DMS79 treated with DMSO at 0.1 percent for 48 hours (cell line): ENCODE measurements at places on chromosomes 7 and 10.

DNA sequence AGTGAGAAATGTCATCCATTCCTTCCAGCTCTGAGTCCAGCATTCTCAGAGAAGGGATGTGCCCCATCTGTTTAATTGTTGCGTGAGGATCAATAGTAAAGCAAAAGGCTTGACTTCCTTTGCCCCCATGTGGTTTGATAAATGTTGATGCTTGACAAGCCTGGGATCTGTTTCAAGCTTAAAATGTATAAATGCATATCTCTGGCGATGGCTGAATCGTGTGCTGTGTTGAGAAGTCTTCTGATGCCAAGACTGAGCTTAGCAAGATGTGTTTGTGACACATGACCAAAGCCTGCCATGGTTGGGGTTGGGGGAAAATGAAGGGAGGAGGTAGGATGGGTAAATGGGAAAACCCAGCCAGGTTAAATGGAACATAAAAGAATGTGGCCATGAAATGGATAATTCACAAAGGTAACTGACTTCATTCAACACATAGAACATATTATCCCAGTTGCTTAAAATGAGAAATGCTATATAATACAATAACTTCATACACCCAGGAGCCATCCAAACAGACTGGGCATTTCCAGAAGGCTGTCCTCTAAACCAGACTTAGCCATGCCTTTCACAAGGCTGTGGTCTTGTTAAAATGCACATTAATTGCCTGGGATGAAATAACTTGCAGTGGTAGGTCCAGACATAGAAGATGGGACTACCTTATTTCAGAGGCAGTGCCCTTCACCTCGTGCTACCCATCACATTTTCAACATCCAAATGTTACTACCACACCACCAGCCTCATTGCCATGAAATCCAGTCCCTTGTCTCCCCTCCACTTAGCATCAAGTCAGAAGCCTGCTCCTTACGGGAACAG lies 147.3 kb upstream of the PDE1C start:
- no peak for DNase-seq

DNA sequence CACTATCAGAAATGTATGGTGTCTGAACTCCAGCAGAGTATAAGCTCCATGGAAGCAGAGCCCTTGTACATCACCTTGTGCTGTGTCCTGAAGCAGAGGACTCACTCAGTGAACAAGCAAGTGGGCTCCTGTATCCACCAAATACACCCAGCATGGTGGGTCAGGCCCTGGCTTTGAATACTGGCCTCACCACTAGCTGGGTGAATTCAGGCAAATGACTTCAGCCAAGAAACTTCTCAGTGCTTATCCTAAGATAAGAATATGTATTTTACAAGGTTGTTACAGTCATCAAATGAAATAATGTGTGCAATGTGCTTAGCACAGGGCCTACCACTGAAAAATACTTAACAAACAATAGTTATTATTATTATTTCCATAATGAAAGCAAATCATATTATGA lies 62.6 kb downstream of the CALD1 start:
- DNase-seq = no peak

DNA sequence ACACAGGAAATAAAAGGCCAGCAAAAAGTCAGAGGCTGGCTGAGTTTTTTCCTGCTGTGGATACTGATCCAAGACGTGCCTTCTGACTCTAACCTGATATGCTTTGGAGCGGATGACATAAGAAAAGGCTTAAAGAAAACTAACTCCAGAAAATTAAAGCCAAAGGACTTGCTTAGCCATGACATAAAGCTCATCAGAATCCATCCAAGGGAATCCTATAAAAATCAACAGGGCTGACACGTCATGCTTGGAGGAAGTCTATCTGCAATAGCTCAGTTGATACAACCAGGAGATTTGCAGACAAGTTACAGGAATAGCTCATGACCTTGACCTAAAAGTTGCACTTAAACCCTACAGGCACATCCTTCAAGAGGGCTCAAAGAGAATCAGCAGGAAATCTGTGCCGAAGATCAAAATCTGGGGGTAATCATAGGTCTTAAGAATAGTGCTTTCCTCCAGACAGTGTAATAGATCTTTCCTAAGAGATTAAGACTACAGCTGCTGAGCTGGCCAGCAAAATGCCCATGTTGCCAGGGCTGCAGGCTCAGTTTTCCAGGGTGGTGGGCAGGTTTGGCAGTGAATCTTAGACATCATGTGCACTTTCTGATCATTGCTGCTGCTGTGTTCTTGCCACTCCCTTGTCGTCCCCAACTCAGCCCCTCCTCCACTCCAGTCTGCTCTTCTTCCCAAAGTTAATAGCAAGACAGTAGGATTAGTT lies 111.5 kb upstream of the SVIL start:
- DNase-seq = no peak

DNA sequence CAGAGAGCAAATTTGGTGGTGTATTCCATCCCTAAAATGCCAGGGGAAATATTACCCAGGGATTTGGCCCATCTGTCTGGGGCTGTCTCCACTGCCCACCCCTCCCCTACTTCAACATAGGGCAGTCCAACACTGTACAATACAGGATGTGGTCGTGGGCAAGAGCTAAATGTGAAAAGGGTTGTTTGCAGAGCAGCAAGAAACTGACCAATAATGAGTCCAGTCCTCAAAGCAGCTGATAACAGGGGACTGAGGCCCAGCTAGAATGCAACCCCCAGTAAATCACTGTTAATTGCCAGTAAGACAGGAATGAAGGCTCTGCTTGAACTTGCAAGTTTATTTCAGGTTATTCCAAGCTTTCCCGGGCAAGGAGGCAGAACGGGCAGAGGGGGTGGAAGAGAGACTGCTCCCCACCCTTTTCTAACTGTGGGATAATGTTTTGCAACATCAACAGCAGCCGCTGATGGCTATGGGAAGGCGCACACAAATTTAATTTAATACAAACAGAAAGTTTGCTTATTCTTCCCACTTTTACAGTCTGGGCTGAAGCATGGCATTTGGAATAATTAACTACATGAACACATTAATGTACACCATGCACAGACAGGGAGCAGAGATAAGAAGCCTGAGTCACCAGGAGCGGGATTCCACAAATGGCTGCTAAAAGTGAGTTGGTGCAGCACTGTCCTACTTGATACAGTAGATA lies 36.8 kb downstream of the AFAP1L2 start:
- DNase-seq = no peak

- no peak for DNase-seq
Observed at GRCh38 chr7:46369933-46370654, 449.0 kb upstream of the IGFBP3 start.

DNA sequence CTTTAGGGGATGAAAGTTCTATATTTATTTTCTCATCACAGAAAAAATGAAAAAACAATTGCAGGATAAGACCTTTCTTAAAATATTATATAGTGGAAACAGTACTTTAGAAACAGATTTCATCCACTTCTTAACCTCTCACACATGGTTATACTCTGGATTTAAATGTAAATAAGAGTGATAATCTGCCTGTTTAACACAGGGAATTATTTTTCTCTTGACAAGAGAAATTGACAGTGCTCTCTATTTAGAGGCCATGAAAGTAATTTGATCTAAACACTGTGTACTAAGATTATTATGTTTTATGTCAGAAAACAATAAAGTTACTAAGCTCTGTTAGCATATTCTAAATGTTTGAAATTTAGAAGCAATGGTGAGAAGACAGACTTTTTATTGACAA lies 88.4 kb downstream of the PHF14 start:
- no peak for DNase-seq

DNA sequence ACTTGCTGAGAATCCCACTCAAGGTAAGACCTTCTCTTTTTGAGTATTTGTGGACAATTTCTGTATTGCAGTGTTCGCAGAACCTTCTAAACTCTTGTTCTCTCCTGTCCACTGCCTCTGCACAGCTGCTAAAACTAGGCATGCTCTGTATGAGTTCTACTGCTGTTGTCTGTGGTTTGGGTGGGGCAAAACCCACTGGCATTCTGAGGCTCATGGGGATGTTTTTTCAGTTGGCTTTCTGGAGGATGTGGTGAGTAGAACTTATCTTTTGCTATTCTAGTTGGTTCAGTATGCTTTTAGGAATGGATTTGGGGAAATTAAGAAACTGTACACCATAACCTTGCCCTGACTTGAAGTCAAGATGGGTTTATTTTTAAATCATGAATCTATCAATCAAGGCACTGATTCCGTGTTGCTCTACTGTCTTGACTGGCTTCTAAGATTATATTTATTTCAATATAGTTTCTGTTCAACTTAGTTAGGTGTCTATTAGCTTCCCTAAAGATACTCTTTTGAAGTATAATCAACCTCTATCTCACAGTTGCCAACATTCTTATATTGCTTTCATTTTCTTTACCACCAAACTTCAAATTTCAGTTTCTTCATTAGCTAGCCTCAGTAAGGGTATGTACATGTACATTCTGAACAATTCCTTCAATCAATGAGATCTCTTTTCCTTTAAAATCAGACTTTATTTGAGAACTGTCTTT lies 25.0 kb upstream of the C1GALT1 start:
- DNase-seq = no peak

- DNase-seq = no peak
Observed at GRCh38 chr7:19239951-19240350, 94.7 kb upstream of the FERD3L start.

DNA sequence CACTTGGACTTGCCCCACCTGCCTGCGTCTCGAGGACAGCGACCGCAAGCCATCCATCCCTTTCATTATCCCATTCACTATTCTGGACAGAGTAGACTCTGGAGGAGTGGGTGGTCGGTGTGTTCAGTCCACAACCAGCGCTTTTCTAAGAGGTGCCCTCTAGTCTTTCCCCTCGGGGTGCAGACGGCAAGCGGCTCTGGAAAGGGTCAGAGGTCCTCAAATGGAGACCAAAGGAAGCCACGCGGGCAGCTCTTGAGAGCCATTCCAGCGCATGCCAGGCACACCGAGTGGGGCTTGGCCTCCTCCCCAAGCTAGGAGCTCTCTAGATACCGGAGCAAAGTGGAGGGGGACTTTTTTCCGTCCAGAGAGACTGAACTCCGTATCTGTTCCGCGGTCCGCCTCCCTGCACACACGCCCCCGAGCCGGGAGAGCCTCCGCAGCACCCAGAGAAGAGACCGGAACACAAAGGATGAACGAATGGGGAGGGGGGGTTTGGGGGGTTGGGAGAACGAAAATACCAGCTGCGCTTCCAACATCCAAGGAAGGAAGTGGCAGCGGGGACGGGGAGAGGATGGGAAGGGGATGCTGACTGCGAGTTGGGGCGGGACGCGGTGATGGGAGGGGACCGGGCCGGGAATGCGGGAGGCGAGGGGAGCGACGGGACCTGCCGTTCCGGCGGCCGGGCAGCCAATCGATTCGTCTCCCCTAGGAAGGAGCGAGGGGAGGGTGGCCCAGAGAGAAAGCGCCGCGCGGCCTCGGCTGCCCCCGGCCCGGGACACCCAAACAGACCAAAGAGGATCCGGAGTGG lies 515 bp downstream of the GSDME start:
- DNase-seq = peak; percentile 39

GRCh38 chr7:105462765-105463420 lies 59.2 kb downstream of the PUS7 start:
- DNase-seq = no peak

GRCh38 chr10:112565434-112566053 lies 118.5 kb downstream of the VTI1A start:
- DNase-seq = peak; percentile 2

DNA sequence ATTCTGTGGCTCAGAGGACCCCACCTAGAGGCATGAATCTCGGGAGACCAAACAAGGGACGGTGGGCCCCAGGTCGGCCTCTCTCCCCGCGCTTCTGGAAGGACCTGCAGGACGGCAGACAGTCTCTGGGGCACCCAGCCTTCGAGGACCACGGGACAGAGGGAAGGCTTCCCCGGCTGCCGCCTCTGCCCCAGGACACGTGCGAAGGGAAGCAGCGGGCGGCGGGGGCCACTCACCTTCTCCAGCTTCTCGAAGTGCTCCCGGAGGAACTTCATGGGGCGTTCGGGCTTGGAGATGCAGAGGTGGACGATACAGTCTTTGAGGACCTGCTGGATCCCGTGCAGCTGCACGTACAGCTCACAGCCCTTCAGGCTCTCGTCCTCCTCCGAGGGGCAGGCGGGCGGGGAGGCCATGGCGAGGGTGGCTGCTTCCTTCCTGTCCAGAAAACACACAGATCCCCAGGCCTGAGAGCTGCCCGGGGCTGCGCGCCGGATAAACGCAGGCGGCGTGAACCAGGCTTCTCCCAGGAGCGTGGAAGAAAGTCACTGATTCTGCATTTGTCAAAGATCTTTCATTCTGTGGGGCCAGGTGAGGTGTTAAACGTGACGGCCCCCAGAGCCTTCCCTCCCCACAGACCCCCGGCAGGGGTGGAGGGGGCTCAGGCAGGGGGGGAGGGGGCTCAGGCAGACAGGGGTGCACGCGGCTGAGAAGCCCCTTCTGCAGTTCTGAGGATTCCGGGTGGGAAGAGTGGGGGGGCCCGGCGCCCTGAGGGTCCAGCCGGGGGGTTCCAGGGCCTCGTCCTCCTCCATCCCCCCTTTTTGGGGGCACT lies 15.2 kb upstream of the DNAAF5 start:
- DNase-seq = no peak

DNA sequence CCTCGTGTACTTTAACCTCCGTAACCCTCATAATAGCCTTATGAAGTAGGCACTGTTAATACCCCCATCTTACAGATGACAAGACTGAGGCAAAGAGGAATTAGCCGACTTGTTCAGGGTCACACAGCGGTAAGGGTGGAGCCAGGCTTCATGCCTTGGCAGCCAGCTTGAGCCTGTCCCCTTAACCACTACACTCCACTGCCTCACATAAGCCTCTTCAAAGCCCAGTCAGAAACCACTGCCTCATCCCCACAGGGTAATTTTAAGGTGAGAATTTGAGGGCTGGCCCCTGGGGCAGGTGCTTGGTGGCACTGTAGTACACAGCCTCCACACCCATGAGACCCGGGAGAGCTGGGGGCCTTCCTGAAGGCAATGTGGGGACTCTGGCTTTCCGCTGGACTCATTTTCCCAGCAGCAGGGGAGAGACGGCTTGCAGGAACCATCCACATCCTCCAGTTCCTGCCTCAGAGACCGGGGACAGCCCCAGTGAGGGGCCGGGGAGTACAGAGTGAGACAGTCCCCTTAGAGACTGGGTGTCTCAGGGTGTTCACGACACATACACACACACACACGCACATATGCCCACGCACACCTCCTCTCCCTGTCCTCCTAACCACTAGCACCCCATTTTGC lies 7.6 kb upstream of the C10orf105 start:
- no peak for DNase-seq

GRCh38 chr10:110059925-110060324 lies 52.1 kb downstream of the ADD3 start:
- no peak for DNase-seq

DNA sequence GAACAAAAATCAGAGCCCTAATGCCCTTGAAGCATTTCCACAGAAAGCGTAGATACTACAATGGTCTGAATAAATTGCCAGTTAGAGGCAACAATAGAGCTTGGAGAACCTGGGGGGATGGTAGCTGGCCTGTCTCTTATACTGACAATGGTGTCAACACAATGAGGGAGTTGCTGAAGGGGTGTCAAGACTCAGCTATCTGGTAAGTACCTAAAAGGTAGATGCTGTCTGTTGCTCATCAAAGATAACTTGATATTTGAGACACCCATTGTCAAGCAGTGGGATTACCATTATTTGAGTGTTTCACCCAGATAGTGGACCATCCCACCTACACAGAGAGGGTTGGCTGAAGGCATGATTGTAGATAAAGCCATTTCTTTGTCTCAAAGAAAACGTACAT lies 72.8 kb downstream of the PDE1C start:
- no peak for DNase-seq
